ENCODE measurements at places on chromosomes 4 and X.

DNA sequence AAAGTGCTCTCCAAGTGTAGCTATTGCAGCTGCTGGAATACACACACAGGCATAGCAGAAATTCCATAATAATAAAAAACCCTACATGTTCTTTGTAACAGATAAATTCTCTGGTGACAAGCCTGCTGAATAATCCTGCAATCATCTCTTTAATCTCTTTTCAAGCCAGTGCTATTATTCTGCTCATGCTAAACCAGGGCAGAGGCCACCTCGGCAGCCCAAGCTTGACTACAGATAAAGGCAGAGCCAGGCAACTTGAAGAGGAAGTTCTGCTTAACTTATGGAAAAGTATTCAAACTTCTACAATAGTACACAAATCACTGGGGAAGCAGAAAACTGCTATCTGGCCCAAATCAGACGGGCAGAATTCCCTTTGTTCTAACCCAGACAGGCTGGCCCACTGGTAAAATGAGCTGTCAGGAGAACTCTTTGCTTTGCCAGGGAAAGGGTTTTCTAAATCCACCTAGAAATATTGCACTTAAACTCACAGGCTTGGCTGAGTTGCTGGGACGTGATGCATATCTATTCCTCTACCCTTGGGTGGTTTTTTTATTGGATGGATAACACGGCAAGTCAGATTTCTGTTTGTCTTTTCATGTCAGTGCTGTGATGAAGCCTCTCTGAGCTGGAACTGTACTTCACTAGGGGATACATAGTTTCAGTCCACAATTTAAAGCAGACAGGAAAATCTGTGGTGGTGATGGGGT is 70.5 kb downstream of the GATB start:
- DNase-seq = no peak

- DNase-seq = no peak
Observed at GRCh38 chr4:163701916-163702315, 207.4 kb downstream of the TMA16 start.

DNA sequence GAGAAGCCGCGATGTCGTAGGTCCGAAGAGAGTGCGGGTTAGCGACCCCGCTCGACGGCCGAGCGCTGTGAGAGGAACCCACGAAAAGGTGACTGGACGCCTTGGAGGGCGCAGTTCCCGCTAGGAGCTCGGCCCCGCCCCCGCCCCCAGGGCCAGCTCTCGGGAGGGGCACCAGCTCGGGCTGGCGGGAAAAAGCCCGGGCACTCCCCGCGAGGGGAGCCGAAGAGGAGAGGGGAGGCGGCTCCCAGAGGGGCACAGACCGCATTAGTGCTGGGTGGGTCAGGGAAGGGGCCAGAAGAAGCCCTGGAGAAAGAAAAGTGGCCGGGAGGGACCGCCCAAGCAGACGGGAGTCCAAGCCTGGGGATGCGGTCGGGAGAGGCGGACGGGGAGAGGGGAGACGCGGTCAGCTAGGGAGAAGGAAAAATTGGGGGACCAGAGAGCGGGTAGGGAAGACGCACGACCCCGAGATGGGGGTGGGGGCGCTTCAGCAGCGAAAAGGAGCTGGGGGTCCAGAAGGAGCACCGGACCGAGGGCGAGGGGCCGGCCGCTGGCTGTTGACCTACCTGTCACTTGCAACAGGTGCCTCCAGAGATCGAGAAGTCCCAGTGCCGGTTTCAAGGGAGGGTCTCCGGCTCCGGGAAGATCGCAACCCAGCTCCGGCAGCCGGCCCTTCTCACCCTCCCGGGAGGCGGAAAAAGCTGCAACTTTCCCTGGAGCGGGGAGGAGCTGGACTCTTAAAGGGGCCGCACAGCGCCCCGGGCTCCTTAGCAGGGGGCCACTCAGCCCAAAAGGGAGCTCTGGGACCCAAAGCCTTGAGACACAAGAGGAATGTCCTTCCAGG is at the start of gene SYTL4:
SYTL4 (minus strand) TSS at position 681 of the 841 bp plus-strand sequence. CDS start 30,084 bp downstream, outside the sequence.
- no peak for DNase-seq

- no peak for DNase-seq
Observed at GRCh38 chr4:26056406-26056805, 142.4 kb downstream of the SMIM20 start.

GRCh38 chrX:100615005-100615404 is 21.6 kb downstream of the TSPAN6 start:
- DNase-seq = peak; percentile 71

GRCh38 chr4:107854356-107855022 is 29.8 kb downstream of the SGMS2 start:
- no peak for DNase-seq

DNA sequence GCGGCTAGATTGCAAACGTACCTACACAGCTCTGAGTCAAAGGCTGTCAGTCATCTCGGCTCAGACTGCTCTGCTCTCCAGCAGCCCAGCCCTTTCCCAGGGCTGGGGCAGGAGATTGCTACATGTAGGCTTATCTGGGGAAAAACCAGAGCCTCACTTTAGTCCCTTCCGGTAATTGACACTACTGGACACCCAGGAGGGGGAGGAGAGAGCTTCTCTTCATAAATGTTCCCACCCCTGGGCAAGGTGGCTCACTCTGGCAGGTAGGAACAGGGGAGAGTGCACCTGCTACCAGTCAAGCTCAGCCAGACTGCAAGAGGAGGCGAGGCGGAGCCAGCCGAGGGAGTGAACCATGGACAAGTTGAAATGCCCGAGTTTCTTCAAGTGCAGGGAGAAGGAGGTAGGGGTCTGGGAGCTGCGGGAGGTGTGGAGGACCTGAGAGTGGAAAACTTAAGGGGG is at the start of gene SLC6A14:
SLC6A14 (plus strand) TSS at position 249 of the 459 bp plus-strand sequence; CDS start at position 353, 104 bp downstream.
- no peak for DNase-seq

- no peak for DNase-seq
Observed at GRCh38 chr4:155578219-155578618, 88.4 kb upstream of the GUCY1A1 start.

- DNase-seq = no peak
Observed at GRCh38 chrX:122512561-122513072, 671.5 kb upstream of the GRIA3 start.

DNA sequence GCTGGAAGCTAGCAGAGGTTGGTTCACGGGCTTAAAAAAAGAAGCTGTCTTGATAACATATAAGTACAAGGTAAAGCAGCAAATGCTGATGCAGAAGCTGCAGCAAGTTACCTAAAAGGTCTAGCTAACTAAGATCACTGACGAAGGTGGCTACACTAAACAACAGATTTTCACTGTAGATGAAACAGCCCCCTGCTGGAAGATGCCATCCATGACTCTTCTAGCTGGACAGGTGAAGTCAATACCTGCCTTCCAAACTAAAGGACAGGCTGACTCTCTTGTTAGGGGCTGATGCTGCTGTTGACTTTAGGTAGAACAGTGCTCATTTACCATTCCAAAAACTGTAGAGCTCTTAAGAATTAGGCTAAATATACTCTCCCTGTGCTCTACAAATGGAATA is 99.5 kb downstream of the FBXW7 start:
- peak; percentile 4 for DNase-seq

DNA sequence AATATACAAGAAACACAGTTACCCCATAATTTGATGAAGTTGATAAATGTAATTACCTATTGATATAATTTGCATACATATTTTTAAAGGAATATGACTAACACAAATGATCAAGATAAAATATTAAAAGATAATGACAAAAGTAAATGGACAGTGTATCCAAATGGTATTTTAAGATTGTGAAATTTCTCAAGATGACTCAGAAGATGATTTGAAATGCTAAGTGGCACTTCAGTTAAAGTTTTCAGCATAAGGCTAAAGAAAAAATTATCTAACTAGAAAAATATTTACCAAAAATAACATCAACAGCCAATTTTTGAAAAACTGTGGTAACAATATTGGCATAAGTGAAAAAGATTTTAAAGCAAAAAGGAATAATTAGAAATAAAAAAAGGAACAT is 248.4 kb upstream of the NDST4 start:
- no peak for DNase-seq

DNA sequence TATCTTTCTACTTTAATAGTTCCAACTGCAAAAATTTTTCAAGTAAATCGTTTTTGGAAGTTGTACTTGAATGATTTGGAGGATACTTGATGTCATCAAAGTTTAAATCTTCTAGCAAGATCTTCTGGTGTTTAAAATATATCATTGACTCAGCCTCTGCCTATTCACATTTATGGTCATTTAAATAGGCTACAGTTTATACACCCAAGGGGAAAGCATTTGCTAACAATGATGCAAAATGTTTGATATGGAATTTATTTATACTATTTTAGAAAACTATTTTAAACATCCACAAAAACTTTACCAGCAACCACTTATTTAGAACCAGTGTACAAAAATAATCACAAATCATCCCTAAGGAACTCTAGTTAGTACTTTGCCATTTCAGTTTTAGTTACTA is 123.3 kb upstream of the STIM2 start:
- DNase-seq = no peak

DNA sequence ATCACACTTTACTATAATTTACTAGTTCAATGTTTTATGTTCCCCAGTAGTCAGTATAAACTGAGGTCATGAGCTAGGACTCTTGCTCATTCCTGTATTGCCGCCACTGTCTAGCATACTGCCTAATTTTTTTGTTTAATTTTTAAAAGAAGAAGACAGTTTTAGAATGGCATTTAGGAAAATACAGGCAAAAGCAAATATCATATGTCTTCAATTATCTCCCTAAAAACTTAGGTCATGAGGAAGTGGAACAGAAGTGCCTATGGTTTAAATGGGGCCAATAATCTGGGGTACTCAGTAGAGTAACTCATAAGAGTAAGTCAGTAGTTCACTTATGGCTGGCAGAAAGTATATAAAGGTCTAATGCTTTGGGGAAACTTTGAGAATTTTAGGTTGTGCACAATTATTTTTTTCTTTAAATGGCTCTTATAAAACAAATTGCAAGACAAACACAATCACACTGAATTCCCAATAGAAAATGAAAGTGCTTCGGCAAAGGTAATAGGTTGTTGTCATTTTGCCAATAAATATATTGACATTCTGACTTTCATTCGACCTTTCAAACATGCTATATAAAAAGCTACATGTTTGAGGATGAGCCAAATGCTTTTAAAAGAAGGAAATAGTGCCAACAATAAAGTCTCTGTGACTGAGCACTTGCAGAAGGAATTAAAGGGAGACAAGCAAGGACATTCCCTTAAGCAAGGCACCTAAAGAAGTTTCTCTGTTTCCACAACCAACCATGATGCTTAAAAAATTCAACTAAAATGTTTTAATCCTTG is 390.1 kb downstream of the PDGFC start:
- DNase-seq = peak; percentile 11

DNA sequence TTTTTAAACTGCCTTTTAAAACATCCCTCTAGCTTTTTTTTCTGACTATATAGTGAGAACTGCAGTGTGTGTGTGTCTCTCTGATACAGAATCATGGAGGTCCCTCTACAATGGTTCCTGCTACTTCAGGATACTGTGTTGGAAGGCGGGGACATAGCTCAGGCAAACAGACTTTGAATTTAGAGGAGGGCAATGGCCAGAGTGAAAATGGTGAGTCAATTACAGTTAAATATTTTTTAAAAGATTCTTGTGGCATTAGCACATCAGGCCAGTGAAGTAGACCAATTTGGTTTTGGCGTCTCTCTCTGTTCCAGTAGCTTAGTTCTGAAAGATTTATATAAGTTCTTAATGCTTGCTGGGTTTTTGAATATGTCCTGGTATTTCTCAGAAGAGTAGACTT is 47.1 kb downstream of the ALG13 start:
- no peak for DNase-seq

- DNase-seq = no peak
Observed at GRCh38 chrX:39477762-39478120, 620.0 kb downstream of the BCOR start.

GRCh38 chr4:11604821-11605220 is 176.1 kb upstream of the HS3ST1 start:
- no peak for DNase-seq

DNA sequence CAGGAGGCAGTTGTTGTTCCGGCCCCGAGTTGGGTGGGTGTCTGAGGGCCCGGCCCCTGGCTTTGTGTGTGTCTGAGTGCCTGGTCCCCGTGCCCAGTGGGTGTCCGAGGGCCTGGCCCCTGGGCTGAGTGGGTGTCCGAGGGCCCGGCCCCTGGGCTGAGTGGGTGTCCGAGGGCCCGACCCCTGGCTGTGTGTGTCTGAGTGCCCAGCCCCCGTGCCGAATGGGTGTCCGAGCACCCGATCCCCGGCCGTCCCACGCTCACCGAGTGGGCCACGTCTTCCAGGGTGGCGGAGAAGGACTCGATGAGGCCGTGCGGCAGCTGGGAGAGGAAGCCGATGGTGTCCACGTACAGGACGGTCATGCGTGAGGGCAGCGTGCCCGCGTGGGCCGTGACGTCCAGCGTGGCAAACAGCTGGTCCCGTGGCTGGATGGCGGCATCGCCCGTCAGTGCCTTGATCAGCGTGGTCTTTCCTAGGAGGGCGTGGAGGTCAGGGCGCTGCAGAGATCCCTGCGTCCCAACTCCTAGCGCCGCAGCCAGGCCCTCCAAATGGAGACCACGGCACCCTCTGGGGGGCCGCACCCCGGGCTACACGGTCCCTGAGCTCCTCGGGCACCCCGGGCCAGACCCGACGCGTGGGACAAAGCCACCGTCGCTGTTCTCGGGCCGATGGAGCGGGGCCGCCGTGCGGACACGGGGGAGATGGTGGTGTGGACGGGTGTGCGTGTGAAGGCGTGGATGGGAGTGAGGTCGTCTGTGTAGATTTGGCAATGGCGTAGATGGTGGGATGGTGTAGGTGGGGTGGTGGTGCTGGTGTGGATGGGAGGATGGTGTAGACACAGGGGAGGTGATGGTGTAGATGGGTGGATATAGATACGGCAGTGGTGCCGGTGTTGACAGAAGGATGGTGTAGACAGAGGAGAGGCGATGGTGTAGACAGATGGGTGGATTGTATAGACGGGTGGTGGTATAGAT is 7.2 kb downstream of the GTPBP6 start:
- DNase-seq = no peak

- DNase-seq = no peak
Observed at GRCh38 chr4:88719381-88719780, 21.8 kb upstream of the NAP1L5 start.

DNA sequence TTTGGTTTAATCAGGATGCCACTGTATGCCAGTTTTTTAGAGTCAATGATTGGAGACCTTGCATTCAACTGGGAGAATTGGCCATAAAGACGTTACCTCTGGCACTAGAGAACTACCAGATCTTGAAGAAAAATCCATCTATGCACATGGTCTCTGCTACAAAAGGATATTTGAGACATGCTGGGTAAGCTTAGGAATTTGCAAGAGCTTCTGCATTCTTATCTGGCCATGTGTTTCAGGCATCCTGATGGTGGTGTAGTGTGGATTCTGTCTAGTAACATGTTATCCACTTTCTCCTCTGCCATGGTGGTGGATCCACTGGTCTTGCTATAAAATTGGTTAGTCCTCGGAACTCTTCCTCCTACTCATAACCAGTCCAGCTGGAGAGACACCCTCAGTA is 185.3 kb upstream of the WDFY3 start:
- no peak for DNase-seq

DNA sequence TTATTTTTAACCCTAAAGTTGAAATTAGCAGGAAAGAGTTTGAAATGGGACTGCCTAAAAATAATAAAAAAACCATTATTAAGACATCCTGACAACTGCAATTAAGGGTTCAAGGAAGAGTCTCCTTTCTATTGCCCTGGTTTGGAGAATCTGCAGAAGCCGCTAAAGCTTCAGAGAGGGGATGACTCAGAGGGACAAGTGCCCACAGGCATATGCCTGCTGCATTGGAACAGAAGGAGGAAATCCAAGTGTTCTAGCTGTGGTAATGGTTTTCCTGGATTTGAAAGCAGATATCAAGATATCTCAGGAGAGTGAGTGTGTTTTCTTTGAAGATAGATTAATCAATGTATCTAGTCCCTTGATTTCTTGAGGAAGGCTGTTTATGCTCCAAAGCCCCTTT is 235.1 kb upstream of the TAPT1 start:
- DNase-seq = no peak

- peak; percentile 1 for DNase-seq
Observed at GRCh38 chrX:4670606-4671005, 957.2 kb upstream of the PRKX start.

GRCh38 chr4:43564591-43564990 is 672.1 kb downstream of the GRXCR1 start:
- no peak for DNase-seq
